ENCODE measurements at places on chromosomes 1 and 21.

DNA sequence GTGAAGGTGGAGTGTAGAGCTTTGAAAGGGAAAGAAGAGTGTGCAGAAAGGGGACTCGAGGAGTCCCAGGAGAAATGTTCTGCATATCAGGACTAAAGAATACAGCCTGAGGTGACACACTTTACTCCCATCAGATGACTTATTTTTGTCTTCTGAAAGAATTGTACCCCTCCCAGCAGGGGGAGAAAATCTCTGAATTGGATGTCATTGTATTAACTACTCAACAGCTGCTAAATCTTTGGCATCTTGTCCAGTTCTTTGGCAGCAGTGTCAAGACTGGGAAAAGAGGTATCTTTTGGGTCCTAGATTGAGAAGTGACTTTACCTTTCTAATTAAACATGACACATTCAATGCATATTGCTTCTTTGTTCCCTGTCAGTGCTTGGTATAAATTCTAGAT lies 18.9 kb downstream of the UBE4B start:
- DNase-seq: no peak

- no peak for DNase-seq
These were observed 207.2 kb downstream of the PBX1 start for GRCh38 chr1:164765992-164766720.

DNA sequence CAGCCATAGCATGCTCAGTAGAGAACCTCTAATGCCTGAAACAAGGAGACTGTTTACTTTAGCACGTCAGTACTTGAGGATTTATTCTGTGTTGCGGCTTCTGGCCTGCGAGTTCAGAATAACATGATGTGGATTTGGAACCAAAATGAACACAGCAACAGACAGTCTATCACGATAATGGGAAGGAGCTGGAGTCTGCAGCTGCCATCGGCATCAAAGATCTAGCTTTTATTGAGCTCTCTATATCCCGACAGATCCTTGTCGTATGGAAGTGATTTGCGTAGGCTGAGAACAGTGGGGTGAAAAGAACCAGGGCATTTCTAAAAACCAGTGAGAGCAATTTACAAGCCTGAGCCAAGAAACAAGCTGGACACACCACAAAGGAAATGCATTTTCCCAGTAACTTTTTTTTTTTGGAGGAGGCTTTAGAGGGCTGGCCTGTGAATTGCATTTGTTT lies 294.2 kb downstream of the KIF26B start:
- no peak for DNase-seq

GRCh38 chr21:25094695-25095094 lies 512.6 kb downstream of the MRPL39 start:
- DNase-seq: peak; percentile 11

GRCh38 chr1:12629511-12629956 lies 11.5 kb upstream of the DHRS3 start:
- no peak for DNase-seq

- DNase-seq: no peak
These were observed 39.3 kb downstream of the TRIM62 start for GRCh38 chr1:33142483-33143064.

GRCh38 chr1:10795276-10796021 lies 997 bp downstream of the CASZ1 start:
- no peak for DNase-seq

- no peak for DNase-seq
These were observed 84.8 kb downstream of the KCND3 start for GRCh38 chr1:111904478-111905218.

Measured in MV-4-11 (cell line).